Hepatocyte (in vitro differentiated cells): ENCODE measurements at places on chromosomes 1 and 21. TPM values are rescaled to one million over a fixed set of nuclear protein-coding genes. Genes with fewer than 3 reads are reported as not detected.

DNA sequence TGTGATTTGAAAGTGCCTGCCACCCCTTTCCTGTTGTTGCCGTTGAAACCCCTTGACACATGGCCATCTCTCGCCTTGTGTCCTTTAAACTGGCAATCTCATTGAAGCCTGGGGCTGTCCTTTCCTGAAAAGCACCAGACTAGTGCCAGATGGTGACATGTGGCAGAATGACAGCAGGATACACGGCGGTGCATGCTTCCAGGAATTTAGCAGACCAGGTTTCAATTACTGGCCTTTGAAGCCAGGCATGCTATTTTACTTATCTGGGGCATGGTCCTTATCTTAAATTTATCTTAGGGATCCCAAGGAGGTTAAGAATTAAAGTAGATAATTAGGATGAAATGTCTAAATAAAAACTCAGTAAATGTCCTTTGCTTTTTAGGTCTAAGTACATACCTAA, 15.2 kb downstream of the PLPPR4 start:
- no peak for DNase-seq

DNA sequence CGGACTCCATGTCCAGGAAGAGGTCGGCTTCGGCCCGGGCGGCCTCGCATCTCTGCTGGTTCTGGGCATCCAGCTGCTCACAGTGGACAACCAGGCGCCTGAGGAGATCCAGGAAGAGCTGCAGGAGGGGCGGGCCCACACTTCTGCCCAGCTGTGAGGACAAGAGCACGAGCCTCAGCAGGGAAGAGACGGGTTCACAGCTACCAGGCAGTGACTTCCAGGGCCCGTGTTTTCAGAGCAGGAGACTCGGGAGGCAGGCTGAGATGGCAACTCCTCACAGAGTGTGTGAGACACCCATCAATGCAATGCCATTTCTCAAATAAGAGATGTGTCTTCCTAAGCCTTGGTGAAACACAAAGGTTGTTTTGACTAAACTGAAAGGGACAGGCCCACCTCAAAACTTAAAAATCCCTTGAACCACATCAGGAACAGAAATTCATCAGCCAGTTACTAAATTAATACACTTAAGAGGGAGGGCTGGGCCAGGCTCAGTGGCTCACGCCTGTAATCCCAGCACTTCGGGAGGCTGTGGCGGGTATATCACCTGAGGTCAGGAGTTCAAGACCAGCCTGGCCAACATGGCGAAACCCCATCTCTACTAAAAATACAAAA, 43.4 kb downstream of the URB1 start:
- DNase-seq: no peak

DNA sequence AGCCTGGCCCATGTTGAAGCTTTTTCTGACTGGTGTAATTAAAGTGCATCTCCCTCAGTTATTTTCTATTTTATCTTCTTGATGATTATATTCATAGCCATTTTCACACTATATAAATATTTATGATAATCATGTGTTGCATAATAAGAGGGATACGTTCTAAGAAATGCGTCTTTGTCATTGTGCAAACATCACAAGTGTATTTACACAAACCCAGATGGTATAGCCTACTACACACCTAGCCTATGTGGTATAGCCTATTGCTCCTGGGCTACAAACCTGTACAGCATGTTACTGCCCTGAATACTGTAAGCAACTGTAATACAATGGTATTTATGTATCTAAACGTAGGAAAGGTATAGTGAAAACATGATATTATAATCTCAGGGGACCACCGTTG, 88.1 kb downstream of the BACH1 start:
- DNase-seq: no peak

The PCP4 gene
- polyA plus RNA-seq: 6.0 and 6.9 TPM in 2 replicates

DNA sequence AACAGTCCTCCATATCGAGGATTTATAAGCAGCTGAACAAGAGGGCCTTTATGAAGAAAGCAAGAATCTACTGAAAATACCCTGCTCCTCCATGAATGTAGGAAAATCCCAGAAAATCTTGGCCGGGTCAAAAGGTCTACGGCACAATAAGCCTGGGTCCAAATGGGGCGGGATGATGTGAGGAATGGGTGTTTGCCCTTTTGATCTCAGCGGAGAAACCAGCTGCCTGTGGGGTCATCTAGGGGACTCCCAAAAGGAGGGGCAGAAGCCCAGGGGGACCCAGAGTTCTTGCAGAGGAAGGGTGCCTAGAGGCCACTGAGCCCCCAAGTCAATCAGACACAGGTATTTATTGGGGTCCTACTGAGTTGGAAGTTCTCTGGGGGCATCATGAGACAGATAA, 11.4 kb upstream of the PIGR start:
- no peak for DNase-seq

- no peak for DNase-seq
Measured at GRCh38 chr1:3461934-3462275, 7.4 kb downstream of the ARHGEF16 start.

GRCh38 chr1:11052839-11053757, 6.1 kb upstream of the MASP2 start:
- no peak for DNase-seq

GRCh38 chr1:119766374-119766794, 2.3 kb downstream of the HMGCS2 start:
- no peak for DNase-seq

DNA sequence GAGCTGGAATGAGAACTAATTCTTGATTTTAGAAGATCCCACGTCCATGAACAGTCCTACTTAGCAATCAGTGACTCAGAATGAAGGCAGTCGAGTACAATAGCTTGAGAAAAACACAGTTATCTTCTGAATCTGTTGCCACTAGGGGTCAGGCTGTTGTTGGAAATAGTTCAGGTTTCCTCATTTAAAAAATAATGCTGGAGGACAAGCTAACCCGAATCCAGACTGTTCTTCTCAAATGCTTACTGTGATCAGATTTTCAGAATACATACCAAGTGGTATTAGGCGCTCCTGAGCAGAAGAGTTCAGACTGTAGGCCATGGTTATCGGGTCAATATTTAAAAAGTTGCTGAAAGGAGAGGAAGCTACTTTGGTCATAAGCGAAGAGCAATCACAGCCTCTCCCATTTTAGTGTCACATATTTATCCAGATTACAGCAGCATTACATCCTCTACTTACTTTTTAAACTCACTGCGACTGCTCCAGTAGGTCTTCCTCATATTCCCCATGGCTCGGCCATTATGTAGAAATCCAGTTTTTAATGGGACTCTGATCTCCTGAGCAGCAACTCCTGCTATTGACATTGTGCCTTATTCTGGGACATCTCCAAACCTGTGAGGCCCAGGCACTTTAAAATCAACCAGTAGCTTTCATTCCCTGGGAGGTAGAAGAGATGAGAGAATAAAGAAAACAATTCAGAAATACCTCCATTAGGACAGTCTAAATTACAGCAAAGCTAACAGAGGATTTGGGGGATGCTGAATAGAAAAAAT, 10.9 kb downstream of the ERRFI1 start:
- DNase-seq: peak; percentile 80

The FAM78B gene
- polyA plus RNA-seq: 0.77 TPM in 1 of 2 replicates, not detected in the other

DNA sequence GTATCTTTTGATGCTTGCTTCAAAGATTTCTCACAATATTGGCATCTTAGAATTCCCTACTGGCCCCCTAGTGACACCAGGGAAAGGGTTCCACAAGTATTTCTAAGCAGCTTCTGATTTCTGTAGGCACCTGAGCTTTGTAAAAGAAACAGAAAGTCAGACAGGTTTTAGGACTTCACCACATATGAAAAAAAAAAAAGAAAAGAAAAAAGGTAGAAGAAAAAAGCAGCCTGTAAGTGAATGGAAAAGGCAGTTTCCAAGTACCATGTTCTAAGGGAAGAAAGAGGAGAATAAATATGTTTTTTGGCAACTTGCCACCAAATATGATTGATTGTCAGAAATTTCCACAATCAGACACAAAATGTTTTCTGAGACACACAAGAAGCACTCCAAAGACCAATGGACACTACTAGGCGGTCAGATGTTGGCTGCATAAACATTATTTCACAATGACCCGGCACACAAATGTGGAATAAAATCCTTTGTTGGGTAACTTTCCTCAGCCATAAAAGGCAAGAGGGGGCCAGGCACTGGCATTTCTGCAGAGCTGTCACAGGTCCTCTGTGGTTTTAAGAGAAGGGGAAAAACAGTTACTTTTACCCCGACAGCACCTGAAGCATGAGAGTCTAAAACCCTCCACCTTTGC, 12.7 kb upstream of the CPLANE2 start:
- peak; percentile 41 for DNase-seq

The DLGAP3 gene
- polyA plus RNA-seq: 0.79 and 1.0 TPM in 2 replicates

DNA sequence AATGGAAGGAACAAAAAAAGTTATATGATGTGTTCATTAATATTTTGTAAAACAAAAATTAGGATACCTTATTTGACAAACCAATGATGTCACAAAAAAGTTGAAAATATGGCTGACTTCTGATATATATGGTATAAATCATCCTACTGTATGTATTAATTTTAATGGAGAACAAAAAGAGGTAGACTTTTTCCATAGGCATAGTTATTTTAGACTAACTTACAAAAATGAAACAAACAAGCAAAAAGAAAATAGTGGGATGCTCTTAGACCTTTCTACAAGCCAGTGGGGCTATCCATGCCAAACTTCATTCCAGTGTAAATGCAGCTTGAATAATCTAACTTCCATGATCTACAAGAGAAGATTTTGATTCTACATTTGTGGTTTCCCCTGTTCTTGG, 522 bp upstream of the SPTA1 start:
- no peak for DNase-seq

DNA sequence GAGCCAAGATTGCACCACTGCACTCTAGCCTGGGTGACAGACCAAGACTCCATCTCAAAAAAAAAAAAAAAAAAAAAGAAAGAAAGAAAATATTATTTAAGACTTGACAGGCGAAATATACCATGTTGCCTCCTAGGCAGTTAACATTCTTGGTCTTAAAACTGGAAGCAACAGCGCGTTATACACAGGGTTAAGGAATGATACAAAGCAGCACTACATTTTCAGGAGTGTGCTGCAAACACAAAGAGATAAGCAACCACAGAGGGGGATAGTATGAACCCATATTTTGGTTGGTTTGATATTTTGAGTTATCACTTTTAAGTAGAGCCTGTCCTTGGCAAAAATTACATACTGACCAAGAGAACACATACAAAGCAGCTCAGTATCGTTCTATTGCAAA, 25.1 kb downstream of the USP24 start:
- DNase-seq: no peak

- no peak for DNase-seq
Measured at GRCh38 chr1:116478621-116479020, 92.2 kb downstream of the CD58 start.

DNA sequence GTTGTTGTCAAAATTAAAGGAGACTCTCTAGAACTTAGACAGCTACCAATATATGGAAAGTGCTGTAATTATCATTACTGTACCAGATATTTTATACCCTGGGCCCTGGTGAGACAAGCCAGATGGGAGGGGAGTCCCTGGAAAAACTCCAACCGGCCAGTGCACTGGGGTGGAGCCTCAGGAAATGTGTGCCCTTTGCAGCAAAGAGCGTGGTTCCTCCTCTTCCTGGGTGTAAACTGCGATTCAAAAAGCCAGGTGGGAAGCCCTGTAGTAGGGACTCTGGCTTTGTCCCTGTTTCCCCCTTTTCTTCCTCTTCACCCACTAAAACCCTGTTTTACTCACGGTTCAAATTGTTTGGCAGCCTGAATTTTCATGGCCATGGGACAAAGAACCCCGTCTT, 812.3 kb downstream of the PLA2G4A start:
- DNase-seq: peak; percentile 30

The VTCN1 gene
- 14.9 and 33.2 TPM in 2 replicates for polyA plus RNA-seq

GRCh38 chr1:2555634-2556276, 416 bp upstream of the TNFRSF14 start:
- DNase-seq: no peak

- DNase-seq: no peak
Measured at GRCh38 chr1:16095447-16095846, 22.0 kb upstream of the FAM131C start.

The ROR1 gene
- 16.4 and 21.9 TPM in 2 replicates for polyA plus RNA-seq
